Trophoblast cell (in vitro differentiated cells and primary cell): ENCODE measurements at places on chromosomes 5 and 9.

- no peak for DNase-seq
Measured at GRCh38 chr9:111195766-111196165, 134.3 kb downstream of the OR2K2 start.

DNA sequence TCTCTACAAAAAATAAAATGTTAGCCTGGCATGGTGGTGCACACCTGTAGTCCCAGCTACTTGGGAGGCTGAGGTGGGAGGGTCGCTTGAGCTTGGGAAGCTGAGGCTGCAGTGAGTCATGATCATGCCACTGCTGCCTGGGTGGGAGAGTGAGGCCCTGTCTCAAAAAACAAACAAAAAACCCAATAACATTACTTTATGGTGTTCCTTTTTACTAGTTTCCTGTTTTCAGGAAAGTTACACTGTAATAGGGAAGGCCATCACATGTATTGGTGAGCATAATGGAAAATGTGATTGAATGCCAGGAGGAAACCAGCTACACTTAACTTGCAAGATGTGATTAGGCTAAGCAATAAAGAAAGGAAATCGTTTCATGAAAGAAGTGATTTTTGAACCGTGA is 42.7 kb downstream of the SV2C start:
- no peak for DNase-seq

DNA sequence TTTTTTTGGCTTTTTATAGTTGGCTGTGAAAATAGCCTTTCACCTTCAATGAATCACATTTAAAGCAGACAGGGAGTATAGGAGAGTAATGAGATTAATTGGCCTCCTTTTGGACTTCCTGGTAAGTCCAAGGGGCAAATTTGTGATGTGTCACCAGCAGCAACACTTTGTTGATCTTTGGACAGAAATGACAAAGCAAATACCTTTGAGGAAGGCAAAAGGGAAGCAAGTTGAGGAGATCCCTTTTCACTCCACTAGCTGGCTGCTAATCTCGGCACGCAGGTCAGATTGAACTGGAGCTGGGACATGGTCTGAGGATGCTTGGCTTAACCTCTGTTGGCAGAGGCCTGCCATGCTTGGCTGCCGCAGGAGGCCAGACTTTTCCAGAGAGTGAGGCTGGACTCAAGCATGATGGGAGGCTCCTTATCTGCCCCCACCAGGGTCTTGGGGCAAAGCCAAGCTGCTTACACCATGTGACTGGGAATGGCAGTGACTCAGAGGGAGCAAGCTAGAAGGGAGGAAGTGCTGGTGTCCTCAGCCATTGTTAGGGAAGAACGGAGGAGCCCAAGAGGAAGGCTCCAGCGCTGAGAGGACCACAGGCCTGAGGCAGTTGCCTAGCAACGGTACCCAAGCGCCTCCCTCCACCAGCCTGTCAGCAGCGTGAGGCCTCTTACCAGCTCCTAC is 174.5 kb upstream of the MAP1B start:
- no peak for DNase-seq

- no peak for DNase-seq
Measured at GRCh38 chr5:105536675-105537074, 1974.1 kb upstream of the NUDT12 start.

- DNase-seq: no peak
Measured at GRCh38 chr9:21081451-21081850, 3.7 kb upstream of the IFNB1 start.

DNA sequence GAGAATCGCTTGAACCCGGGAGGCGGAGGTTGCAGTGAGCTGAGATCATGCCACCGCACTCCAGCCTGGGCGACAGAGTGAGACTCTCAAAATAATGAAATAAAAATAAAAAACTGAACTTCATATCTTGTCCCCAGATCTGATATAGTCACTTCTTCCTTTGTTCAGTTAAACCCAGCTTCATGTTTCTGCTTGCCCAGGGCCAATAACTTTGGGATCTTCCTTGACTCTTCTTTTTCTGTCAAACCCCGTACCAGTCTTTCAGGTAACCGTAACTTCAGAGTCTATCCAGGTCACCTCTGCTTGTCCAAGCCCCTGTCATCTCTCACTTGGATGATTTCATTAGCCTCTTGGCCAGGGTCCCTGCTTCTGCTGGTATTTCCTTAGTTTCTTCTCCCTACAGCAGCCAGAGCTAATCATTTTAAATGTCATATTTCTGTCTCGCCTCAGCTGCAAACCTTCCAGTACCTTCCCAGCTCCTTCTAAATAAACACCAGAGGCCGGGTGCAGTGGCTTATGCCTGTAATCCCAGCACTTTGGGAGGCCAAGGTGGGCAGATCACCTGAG is 19.7 kb upstream of the ABL1 start:
- no peak for DNase-seq

- DNase-seq: no peak
Measured at GRCh38 chr5:79787448-79787847, 97.8 kb downstream of the CMYA5 start.

- DNase-seq: peak; percentile 91
Measured at GRCh38 chr5:69369340-69370121, at the start of the genes AK6, RAD17 and TAF9. TSS of gene AK6 (minus strand) at chr5:69369520. CDS start at chr5:69369490, 30 bp downstream. TSS of gene RAD17 (plus strand) at chr5:69369818. CDS start at chr5:69372209, 2,391 bp downstream. TSS of gene TAF9 (minus strand) at chr5:69369520. CDS start at chr5:69365737, 3,783 bp downstream.

GRCh38 chr5:53643445-53643844 is 83.0 kb downstream of the NDUFS4 start:
- DNase-seq: peak; percentile 34

GRCh38 chr9:131290036-131290766 is 678 bp downstream of the PLPP7 start:
- DNase-seq: no peak

DNA sequence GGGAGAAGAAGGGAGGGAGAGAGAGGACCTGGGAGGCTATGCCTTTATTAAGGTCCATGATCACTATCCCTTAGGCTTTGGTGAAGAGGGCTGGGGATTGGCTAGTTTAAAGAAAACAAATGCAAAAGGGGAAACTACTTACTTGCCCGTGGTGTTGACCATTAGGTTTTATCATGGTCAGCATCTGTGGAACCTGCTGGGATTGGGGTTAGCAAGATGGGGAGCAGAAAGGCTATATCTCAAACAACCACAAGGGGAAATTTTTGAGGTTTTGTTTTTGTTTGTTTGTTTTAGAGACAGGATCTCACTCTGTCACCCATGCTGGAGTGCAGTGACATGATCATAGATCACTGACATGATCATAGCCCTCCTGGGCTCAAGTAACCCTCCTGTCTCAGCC is 9.0 kb upstream of the RAD23B start:
- DNase-seq: no peak

GRCh38 chr5:42020788-42021530 is 95.9 kb downstream of the FBXO4 start:
- no peak for DNase-seq

GRCh38 chr9:98873526-98873925 is 66.1 kb downstream of the GALNT12 start:
- DNase-seq: peak; percentile 67

GRCh38 chr9:26172301-26172700 is 494.1 kb upstream of the TUSC1 start:
- no peak for DNase-seq

DNA sequence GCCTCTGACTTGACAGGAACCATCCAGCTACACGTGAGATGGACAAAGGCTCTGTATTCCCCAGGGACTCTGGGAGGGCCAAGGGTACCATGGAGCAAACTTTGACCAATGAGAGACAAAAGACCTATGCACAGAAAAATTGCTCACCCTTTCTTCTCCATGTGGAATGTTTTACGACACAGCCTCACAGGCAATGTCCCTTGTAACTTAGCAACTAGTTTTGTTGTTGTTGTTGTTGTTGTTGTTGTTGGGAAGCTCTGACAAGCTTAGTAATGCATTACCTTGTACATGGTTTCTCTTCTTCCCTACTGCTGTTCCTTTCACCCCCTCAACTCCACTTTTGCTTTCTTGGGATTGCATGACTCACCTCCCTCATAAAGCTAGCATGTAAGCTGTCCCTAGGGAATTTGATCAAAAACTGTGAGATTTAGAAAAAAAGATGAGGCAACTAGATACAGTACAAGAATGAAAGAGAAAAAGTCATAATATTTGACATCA is 550.9 kb downstream of the RAB3C start:
- DNase-seq: peak; percentile 56

DNA sequence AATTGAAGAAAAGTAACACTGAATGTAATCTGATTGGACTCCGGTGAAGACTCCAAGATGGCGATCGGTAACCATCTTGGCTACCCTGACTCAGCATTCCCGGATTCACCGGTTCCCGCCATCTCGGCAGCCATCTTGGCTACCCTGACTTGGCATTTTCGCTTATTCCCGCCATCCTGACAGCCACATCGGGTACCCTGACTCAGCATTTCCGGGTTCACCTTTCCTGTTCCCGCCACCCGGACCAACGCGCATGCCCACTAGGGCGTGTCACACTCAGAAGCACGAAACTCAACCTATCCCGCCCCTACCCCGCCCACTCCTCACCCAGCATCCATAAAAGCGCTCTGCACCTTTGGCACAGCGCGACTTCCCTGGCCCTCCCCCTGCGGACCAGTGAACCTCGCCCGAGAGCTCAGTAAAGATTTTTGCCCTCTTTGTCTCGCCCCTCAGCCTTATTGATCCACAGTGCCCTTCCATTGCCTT is 17.2 kb downstream of the SPTLC1 start:
- DNase-seq: peak; percentile 96

DNA sequence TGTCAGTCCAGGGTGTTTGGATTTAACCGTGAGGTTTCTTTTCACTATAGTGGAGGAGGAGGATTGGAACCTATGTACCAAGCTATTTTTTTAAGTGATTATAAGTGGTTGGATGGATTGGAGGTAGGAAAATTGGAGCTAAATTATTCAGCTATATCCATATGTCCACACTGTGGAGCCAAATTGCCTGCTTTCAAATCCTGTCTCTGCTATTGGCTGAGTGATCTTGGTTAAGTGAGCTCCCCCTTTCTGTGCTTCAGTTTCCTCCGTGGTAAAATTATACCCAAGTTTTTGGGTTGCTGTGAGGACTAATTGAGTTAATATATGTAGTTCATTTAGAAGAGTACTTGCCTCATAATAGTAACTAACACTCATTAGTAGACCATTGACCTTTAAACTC is 2.5 kb downstream of the CENPP start:
- DNase-seq: no peak

GRCh38 chr5:67319935-67320725 is 123.5 kb upstream of the CD180 start:
- DNase-seq: peak; percentile 77

DNA sequence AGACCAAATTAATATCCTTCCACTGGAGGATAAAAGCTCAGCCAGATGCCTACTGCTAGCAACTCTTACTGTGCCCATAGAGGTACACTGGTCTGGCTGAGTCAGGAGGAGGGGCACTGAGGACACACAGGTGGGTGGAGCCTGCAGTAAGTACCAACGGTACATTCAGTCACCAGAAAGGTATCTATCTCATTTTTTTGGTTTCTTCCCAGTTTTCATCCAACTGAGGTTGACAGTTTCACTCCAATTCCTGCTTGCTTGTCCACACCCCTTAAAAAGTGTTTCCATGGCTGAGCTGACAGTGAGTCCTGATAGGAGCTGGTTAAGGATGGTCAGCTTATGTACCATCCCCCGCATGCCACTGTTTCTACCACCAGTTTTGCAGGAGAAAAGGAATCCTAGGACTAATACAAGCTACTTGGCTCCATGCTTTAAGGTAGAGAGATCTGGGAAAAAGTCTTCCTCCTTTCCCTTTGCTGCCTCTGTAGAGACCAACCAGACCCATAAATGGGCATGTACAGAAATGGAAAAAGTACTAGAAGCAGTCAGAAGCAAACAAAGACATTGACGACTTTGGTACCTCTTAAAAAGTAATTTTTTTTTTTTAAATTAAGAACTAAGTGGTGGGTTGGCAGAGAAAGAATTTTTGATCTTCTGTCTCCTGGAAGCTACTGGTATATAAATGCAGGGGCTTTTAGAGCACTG is 3.2 kb downstream of the ELL2 start:
- DNase-seq: no peak

GRCh38 chr5:174204535-174205313 is 159.2 kb downstream of the NSG2 start:
- DNase-seq: peak; percentile 82

GRCh38 chr5:123951582-123951977 is 439.6 kb downstream of the CSNK1G3 start:
- no peak for DNase-seq

GRCh38 chr5:66306105-66306843 is 162.2 kb downstream of the SREK1 start:
- peak; percentile 85 for DNase-seq

- DNase-seq: no peak
Measured at GRCh38 chr5:176133877-176134276, 104.3 kb upstream of the SIMC1 start.

GRCh38 chr9:38024036-38024681 is 44.9 kb downstream of the SHB start:
- peak; percentile 94 for DNase-seq

DNA sequence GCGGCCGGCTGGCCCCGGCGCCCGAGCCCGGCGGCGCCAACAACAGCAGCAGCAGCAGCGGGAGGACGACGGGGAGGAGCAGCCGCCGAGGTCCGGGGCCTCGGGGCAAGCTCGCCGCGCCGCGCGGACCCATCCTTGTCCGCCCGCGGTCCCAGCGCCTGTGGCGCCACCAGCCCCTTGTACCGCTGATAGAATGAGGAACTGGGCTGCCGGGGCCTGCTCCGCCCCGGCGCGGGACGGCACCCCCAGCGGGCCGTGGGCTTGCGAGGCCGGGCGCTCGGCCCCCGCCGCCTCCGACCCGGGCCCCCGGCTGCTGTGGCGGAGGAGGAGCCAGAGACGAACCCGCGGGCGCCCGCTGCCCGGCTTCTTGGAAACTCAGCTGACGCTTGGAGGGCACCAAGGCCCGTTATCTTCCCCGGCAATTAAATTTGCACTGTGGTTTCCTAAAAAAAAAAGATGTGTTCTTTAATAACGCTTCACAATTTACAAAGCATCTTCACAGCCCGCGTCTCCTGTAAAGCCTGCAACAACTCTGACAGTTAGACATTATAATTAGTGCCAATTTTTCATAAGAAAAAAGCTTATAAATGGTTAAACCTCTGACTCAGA is at the start of gene ARSB:
TSS of gene ARSB (minus strand) at position 195 of the 609 bp plus-strand sequence. CDS start at position 133, 62 bp downstream.
- DNase-seq: peak; percentile 72

DNA sequence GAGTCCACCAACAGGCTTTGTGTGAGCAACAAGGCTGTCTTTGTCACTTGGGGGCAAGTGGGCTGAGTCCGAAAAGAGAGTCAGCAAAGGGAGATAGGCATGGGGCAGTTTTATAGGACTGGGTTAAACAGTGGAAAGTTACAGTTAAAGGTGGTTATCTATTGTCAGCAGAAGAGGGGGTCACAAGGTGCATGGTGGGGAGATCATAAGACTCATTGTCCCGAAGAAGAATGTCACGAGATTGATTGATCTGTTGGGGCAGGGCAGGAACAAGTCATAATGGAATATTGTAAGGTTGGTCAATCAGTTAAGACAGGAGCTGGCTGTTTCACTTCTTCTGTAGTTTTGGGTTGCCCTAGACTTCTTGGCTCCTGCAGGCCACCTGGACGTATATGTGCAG is 7.6 kb upstream of the HMGCS1 start:
- DNase-seq: no peak

DNA sequence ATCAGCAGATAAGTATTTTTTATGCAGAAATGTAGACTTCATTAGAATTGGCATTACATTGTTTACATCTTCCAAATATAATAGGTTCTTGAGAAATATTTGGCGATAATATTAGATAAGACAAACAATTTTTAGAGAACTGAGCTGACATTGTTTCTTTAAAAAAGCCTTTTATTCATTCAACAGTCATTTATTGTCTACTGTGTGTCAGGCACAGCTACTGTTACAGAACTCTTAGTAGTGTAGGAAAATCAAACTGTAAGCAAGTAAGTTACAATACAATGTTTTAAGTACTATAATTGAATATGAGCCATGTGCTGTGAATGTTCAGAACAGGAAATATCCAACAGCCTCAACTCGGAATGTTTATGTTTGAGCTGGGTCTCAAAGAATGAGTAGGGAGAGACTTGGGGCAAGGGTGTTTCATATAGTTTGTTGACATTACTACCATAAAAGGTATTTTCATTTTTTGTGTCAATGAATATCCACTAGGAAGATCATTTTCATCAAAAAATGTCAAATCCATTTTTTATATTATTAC is 114.0 kb downstream of the CDC42SE2 start:
- no peak for DNase-seq
